CD4-positive, alpha-beta T cell treated with Interleukin-4 for 4 hours (primary cell): ENCODE measurements at places on chromosomes 1 and 21.

GRCh38 chr1:27568300-27569087, 35.5 kb downstream of the AHDC1 start:
- peak; percentile 94 for DNase-seq

GRCh38 chr1:77541162-77541545, 141.3 kb downstream of the ZZZ3 start:
- no peak for DNase-seq

- DNase-seq, result no peak
Observed at GRCh38 chr21:36929622-36930021, 36.8 kb downstream of the HLCS start.

- no peak for DNase-seq
Observed at GRCh38 chr1:119470377-119470776, 36.6 kb upstream of the HSD3B1 start.

GRCh38 chr1:202172015-202172355, 11.6 kb upstream of the PTPN7 start:
- no peak for DNase-seq

DNA sequence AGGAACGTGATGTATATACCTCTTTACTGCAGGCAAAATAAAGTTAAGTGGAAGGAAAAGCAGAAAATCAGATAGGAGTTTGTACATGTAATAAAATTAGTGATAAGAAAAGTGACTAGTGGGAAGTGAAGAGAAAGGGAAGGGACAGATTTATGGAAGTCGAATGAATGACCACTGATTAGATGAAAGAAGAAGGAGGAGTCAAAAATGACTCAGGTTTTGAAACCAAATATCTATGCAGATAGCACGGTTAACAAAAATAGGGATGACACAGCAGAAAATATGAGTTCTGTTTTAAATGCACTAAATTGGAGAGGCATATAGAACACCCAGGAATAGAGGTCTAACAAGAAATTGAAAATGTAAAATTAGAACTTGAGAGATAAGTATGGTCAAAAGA, 128.0 kb downstream of the HMCN1 start:
- DNase-seq, result no peak

DNA sequence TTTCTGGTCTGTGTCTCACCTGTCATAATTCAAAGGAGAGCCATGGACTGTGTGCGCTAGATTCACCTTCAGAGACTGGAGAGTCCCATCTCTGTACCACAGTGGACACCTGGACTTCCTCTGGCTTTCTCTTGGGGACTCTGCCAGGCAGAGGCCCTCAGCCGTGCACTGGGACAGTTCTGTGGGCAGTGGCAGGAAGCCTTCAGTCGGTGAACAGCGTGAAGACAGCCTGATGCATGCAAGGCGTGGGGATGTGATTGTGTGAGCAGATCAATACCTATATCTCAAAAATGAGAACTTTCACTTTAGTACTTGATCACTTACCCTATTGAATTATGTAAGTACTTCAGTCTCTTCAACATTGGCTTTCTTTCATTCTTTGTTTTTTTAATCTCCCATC, 245.3 kb downstream of the DISC1 start:
- DNase-seq, result no peak

DNA sequence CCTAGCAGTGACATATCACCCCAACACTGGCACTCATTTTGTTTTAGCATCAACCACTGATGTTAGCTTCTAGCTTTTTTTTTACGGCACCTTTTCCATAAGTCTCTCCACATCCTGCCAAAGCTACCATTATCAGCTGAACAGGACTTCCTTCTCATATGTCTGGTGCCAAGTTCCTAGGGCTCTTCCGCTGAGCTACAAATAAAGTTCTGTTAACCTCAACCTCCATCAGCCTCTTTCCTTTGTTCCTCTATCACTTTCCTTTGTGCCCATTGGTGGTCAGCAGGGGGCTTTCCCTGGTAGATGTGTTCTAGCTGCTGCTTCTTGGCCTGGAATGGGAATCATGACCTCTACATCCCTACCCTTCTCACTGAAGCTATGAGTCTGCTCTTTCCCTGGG, 163.8 kb downstream of the FAF1 start:
- no peak for DNase-seq

DNA sequence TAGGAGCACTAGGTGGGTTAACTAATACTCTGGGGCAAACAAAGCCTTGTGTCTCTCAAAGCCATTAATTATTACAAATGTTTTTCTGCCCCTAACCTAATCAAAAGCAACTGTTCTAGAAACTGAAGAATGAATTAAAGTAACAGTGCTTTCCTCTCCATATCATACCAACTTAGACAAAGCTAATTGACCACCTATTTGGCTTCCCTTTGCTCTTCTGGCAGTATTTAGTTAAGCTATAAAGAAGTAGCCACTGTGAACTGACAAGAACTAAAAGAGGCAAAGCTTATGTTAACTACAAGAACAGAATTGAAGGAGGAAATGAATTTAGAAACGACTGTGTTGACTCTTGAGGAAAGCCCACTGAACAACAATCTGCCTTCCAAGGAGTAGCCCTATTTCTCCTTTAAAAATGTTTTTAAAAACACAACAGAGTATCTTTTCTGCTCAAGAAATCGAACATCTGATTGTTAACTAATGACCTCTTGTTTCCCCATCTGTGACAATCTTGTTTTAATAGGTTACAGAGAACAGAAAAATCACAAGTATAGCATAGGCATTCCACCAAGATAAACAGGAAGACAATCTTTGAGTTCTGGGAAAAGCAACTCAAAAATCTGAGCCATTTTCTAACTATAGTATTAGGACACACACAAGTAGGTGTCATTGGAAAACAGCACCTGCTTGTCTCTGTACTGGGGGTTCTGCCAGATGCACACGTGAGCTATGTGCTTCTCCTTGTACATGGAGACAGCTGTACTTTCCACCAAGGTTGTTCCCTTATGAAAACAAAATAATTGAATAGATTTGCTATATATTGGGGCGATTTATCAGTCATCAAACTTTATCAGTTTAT, 3.1 kb upstream of the EGLN1 start:
- DNase-seq, result no peak

DNA sequence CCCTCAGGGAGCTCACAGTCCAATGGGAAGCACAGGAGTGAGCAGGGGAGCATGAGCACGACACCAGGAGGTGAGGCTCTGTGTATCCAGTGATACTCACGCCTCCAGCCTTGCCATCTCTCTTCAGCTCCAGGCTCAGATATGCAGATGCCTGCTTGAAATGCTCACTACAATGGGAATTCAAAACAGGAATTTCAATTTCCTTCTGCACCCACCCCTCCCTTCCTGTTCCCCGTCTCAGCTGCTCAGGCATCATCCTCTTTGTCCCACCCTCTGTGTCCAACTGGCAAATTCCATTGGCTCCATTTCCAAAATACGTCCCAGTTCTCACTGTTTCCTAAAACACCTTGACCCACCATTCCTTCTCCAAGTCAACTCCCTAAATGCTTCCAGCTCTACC, 58.9 kb downstream of the FBXO2 start:
- DNase-seq, result no peak

- DNase-seq, result no peak
Observed at GRCh38 chr1:166969074-166969677, 6.2 kb downstream of the ILDR2 start.

- no peak for DNase-seq
Observed at GRCh38 chr1:192766876-192767275, 42.0 kb upstream of the RGS2 start.

GRCh38 chr1:203858055-203858454, 3.3 kb upstream of the SNRPE start:
- no peak for DNase-seq

GRCh38 chr1:174110053-174110452, 49.3 kb upstream of the RABGAP1L start:
- DNase-seq, result no peak

DNA sequence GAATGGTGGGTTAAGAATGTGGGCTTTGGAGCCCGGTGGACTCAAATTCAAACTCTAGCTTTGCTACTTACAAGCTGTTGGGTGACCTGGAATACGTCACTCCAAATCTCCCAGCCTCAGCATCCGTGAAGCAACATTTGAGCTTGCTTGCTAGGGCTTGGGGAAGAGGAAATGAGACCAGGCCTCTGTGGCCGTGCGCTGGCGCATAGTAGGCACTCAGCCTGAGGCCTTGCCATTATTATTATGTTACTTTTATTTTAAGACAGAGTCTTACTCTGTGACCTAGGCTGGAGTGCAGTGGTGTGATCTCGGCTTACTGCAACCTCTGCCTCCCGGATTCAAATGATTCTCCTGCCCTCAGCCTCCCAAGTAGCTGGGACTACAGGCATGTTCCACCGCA, 12.3 kb upstream of the MFAP2 start:
- no peak for DNase-seq
